GM20000 (cell line): ENCODE measurements at places on chromosomes 5 and 9.

DNA sequence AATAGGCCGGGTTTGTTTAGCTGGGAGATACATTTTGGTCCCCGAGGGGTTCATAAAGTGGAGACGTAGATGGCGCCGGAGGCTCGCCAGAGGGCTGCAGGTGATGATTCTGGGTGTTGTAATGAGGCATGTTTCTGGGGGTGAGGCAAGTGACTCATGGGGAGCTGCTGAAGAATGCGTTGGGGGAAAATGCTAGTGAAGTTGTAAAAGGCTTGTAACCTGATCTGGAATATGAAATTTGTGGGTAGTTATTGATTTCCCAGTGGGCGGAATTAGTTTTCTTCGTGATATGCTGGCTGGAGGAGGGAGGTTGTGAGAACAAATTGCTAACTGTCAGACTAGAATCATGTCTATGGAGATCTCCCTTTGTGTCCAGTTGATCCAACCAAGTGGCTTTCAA is 158.3 kb downstream of the DOCK2 start:
- no peak for DNase-seq

- no peak for DNase-seq
Observed at GRCh38 chr9:36632892-36633291, 60.2 kb downstream of the MELK start.

- no peak for DNase-seq
Observed at GRCh38 chr5:15034379-15034778, 162.8 kb upstream of the ANKH start.

DNA sequence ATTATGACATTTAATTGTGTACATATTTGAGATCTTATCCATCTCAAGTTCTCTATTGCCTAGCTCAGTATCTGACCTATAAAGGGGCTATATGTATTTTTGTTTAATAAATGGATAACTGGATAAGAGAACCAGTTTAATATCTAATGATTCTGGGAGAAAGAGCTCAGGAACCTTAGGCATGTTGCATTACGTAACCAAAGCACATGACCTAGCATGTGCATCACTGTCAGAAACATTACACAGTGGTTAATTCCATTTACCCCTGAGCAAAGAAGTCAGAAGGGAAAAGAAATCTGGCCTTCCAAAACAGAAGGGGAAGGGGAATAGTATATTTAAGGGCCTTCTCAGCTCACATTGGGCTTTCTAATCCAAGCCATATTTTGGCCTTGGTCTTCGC is 12.3 kb downstream of the PAPPA start:
- no peak for DNase-seq

DNA sequence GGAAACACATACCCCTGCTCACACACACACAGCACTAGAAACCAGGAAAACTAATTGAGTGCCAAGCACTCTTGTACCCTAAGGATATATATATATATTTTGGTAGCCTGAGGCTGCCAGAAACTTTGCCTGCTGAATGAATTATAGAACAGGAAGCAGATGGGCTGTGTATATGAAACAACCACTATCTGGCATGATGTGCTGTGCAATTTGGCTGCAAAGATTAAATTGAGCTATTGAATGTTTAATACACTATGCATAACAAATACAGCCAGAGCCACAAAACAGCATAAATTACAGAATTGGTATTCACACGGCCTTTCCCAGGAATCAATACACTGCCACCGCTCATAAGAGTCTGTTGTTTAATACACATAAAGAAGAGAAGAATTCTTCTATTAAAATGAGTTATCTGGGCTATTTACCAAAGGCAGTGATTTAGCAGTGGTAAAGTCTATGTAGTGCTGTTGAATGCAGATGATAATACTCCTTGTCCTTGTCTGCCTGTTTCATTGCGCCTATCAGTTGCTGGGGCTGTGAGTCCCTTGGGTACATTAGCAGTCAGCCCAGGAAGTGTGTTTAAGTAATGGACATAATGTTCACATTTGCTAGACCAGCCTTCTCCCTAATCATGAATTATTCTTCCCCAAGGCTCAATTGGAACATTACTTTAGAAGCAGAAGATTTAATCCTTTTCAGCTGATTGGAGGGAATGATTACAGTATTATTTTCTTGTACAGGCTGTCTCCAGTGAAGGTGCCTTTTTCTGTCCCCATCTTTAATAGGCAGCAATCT is 294.3 kb downstream of the TLE1 start:
- DNase-seq: no peak

DNA sequence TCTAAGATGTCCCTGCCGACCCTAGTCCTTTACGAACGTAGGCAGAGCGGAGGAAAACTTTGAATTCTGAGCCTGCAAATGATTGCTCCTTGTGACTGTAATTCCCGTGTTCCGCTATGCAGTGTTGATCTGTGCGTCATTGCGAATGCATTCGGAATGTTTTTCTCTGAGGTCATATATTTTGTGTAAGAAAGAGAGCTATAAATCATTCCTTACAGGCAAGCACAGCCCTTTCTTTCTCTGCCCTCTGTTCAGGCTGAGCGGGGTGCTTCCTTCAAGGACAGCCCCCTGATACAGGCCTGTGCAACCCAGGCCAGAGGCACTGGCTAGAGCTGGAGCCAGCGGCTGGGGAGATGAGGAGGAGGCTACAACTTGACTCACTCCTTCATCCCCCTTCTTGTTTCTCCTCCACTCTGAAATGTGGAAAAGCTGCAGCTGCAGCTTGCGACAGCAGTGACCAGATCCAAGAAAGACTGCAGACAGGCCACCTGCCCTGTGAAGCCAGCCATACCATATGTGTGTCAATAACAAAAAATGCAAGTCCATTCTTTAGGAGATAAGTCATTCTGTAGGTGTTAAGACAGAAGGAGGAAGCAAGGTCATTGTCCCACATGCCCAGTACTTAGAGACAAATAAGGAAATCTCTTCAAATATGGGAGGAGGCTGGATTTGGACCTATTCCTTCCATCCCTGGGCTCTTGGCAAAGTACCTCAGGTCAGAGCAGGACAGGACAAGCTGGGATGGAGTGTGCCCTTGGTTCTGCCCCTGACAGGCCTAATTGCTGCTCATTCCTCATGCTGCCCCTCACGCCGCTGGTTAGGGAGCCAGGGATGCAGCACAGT is 345.7 kb upstream of the WWC1 start:
- no peak for DNase-seq

DNA sequence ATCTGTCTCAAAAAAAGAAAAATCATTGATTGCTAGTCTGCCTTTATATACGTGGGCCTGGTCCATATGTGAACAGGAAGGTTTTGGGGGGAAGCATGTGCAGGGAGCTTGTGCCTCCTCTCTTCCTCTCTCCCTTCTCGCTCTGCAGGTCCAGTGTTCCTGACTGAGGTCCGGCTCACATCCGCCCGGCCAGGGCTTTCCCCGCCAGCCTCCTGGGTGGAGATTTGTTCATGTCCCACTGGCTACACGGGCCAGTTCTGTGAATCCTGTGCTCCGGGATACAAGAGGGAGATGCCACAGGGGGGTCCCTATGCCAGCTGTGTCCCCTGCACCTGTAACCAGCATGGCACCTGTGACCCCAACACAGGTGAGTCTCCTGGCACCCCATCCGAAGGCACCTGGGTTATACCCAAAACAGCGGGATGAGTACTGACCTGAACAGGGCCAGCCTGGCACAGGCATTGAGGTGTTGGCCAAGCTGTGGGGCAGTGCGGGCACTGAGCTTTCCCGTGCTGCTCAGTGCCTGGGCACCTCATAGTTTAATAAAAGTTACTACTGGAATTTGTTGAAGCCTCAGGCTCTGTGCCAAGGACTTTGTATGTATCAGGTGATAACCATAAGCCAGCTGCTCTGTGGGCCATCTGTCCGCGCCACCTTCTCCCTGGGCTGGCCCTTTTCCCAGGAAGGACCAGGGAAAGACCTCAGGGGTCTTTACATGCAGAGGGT is 39.4 kb upstream of the AIF1L start:
- DNase-seq: no peak

DNA sequence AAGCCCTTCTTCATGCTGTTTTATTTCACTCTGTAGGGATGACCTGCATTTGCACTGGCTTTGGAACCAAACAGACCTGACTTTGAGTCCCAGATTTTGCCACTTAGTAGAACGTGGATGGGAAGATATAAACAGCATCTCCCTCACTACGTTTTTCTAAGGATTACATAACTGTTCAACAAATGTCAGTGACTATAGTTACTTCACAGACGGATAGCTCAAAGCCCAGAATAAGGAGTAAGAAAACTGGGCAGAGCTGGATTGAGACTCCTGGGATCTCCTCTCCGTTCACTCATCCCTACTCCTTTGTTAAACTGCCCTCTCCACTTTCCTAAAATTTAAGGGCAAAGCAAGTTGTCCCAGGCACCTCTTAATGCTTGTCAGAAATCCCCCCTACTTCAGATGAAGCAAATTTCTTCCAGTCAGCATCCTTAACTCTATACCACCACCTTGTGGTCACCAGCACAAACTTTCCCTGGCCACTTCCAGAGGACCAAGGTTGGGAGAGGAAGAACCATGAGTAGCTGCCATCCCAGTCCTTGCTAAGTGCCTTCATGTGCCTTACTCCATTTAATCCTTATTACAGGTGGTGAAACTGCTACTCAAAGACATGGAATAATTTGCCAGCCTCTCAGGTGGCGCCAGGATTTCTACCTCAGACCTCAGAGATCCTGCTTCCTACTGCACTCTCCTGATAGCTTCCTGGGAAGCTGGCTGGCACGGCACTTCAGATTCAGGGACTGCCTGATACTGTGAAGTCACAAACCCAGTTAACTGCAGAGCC is 38.4 kb downstream of the EGR1 start:
- peak; percentile 65 for DNase-seq

- no peak for DNase-seq
Observed at GRCh38 chr9:116442528-116442927, 244.6 kb upstream of the TRIM32 start.

- no peak for DNase-seq
Observed at GRCh38 chr9:34377404-34377746, 677 bp upstream of the MYORG start.

DNA sequence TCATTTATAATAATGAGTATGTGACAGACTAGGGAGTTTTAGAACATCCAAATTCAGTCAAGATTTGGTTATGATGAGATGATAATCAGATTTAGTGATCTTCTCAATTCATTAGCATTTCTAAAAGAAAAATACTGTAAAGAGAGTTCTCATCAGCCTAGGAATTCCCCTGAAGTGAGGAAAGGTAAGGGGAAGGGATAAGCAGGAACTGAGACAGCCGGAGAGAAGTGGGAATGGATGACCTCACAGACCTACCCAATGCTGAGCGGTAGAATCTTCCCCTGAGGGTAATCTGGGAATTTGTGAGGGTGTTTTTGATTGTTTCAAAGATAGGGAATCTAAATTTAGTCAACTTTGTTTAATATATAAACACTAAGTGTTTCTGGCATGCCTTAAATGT is 16.7 kb upstream of the GPBP1 start:
- no peak for DNase-seq

- DNase-seq: no peak
Observed at GRCh38 chr5:76376866-76377230, 26.2 kb upstream of the IQGAP2 start.

DNA sequence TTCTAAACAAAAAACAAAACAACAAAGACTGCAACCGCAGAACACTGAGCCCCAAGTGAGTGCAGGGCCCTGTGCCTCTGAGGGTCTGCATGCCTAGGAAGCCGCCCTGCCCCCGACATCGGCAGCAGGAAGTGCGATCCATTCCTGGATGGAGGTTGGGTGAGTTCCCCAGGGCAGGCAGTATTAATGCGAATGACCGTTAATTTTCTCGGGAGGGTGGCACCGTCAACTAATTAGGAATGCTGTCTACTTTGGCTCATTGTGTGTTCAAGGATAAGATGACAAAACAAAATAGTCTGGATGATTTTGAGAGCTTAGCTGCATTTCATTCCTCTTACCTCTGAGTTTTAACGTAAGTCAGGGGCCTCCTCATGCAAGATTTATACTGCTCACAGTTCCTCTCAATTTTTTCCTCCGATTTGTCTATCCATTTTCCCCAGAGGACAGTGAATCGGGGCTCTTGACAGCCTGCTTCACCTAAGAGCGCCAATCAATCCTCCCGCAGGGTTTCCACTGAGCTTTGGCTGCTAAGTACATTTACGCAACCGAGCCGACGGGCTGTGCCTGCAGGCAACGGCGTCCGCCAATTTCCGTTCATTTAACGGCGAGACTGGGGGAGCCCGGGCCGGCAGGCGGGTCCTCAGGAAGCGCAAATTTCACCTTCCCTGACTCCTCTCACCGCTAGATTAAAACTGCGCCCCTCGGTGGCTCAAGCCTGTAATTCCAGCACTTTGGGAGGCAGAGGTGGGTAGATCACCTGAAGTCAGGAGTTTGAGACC is 2.9 kb upstream of the NXNL2 start:
- no peak for DNase-seq

DNA sequence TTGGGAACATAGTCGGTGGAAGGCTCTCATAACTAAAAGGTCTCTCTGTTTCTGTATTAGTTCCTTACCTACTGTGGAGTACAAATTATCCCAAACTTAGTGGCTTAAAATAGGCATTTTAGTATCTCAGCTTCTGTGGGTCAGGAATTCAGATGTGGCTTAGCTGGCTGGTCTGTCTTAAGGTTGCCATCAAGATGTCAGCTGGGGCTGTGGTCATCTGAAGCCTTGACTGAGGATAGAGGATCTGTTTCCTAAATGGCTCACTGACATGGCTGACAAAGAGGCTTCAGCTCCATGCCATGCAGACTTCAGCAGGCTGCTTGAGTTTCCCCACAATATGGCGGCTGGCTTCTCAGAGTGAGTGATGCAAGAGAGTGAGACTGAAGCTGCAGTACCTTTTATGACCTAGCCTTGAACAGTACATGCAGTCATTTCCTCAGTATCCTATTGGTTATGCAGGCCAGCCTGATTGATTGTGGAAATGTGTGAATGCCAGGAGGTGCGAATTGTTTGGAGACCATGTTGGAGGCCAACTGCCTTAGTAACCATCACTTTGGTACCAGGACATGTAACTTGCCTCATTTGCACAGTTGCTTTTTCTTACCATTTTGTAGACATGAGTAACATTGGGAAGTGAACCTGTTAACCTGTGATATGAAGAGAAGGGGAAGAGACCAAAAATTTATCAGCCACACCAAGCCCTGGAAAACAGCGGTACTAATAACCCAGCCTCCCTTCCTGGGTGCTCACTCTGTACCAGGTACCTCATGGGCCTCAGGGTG is 152.8 kb upstream of the IER5L start:
- DNase-seq: no peak

GRCh38 chr9:79583952-79584654 is 12.3 kb downstream of the TLE4 start:
- DNase-seq: peak; percentile 18

DNA sequence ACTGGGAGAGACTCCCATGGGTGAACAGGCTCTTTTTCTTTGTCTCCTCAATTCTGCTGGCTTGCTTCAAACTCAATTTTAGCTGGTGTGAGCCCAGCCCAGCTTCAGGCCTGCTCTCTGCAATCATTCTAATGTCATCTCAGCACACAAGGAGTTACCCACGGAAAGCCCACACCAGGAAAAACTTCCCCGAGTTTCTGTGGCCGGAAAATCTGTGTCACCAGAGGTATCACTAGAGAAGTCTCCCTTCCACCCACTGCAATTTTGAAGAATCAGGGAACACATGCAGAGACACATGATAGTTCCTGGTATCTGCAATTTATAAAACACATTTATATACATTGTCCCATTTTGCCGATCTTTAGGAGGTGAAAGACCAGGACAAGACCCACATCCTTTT is 13.5 kb upstream of the NDFIP1 start:
- no peak for DNase-seq

- no peak for DNase-seq
Observed at GRCh38 chr9:101332362-101332761, 52.4 kb downstream of the BAAT start.
